ENCODE measurements at places on chromosomes 16 and 17. TPM values are rescaled to one million over a fixed set of nuclear protein-coding genes. Genes with fewer than 3 reads are reported as not detected.

The PDP2 gene
- total RNA-seq, result 30.7 TPM

The KRTAP9-4 gene
- not detected for total RNA-seq

The GAST gene
- total RNA-seq, result not detected

The MIF4GD gene
- total RNA-seq, result 60.3 TPM

The HOXB7 gene
- 1.7 TPM for total RNA-seq

The SEPHS2 gene
- total RNA-seq, result 57.8 TPM

The EFNB3 gene
- total RNA-seq, result not detected

The SLC5A10 gene
- total RNA-seq, result not detected

The TAT gene
- total RNA-seq, result not detected

- DNase-seq, result no peak
- no peaks in the 10 kb centered on the region for H3K36me3 ChIP-seq
- H3K4me1 ChIP-seq, result peaks cover 6% of the 10 kb centered on the region
- no peak overlapping the region for H3K4me3 ChIP-seq
Observed at GRCh38 chr17:50565402-50566350, 5.2 kb downstream of the CACNA1G start.

GRCh38 chr17:20991276-20992037 is 51.4 kb downstream of the USP22 start:
- no peaks in the 10 kb centered on the region for H3K27me3 ChIP-seq
- DNase-seq, result no peak
- H3K27ac ChIP-seq, result no peak overlapping the region
- no peaks in the 10 kb centered on the region for H3K36me3 ChIP-seq
- H3K4me3 ChIP-seq, result no peak overlapping the region

DNA sequence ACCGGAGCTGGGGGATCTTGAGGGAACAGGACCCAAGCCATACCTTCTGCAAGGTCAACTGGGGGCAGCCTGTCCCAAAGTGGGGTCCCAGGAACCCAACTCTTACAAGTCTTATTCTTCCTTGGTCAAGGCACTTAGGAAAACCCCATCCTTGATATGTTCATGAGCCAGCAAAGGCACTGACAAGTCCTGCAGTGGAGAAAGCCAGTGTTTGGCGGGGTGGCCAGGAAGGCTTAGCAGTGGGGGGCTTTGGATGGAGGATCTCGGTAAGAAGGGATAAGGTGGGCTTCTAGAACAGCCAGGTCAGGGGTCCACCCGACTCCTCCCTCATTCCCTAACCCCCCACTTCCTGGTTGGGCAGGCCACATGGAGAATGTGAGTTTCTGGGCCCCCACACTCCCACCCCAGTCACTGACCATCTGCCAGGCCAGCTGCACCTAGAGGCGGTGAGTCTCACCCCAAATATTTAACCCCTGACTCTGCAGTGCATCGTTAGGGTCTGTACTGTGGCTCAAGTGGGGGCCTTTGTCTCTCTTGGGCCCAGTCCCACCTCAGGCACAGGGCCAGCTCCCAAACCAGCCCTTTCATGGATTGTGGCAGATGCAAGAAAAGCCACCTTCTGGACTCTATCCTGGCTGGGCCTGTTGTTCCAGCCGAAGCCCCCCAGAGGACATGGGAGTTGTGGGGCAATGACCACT is 22.3 kb downstream of the PPL start:
- no peaks in the 10 kb centered on the region for H3K4me1 ChIP-seq
- no peaks in the 10 kb centered on the region for H3K27me3 ChIP-seq

- H3K4me1 ChIP-seq, result no peaks in the 10 kb centered on the region
- H3K27me3 ChIP-seq, result no peaks in the 10 kb centered on the region
- H3K36me3 ChIP-seq, result no peaks in the 10 kb centered on the region
- no peak overlapping the region for H3K4me3 ChIP-seq
Observed at GRCh38 chr17:12768255-12768654, 21.0 kb upstream of the ARHGAP44 start.

DNA sequence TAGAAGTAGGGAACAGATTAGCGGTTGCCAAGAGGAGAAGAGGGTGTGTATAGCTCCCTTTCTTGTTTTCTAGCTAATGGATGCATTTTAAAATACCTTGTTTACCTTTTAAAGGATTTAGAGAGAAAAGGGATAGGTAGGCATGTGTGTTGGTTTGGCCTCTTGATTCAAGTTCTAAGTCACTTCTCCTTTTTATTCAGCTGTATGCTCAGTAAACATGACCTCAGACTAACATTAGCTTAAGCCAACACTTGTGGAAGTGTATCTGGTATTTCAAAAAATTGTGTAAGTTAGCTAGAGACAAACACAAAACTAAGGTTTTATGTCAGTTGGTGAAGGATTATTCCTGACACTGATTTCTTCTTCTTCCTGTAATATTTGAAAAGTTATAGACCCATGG is 204.1 kb upstream of the NOG start:
- H3K27me3 ChIP-seq, result peaks cover 1% of the 10 kb centered on the region
- no peaks in the 10 kb centered on the region for H3K4me1 ChIP-seq
- no peak overlapping the region for H3K4me3 ChIP-seq
- DNase-seq, result no peak

GRCh38 chr17:59410049-59410437 is 78.6 kb downstream of the YPEL2 start:
- H3K4me1 ChIP-seq, result peaks cover 9% of the 10 kb centered on the region

DNA sequence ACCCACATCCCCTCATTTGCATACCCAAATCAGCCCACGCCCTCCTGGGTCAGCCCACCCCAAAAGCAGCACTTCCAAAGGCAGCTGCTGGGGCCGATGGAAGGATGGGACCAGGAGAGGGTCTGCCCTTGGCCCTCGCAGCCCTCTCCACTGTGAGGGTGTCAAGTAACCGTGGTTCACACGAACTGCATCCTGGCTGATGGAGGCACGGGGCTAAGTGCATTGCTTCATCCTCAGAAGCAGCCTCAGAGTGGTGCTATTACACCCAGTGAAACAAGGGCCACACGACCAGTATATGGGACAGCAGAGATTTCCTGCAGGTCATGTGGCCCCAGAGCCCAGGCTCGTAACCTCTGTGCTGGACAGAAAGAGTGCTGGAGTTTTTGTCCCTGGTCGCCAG is 13.2 kb upstream of the ATP2A3 start:
- H3K27ac ChIP-seq, result no peak overlapping the region
- no peak for DNase-seq
- no peaks in the 10 kb centered on the region for H3K27me3 ChIP-seq

DNA sequence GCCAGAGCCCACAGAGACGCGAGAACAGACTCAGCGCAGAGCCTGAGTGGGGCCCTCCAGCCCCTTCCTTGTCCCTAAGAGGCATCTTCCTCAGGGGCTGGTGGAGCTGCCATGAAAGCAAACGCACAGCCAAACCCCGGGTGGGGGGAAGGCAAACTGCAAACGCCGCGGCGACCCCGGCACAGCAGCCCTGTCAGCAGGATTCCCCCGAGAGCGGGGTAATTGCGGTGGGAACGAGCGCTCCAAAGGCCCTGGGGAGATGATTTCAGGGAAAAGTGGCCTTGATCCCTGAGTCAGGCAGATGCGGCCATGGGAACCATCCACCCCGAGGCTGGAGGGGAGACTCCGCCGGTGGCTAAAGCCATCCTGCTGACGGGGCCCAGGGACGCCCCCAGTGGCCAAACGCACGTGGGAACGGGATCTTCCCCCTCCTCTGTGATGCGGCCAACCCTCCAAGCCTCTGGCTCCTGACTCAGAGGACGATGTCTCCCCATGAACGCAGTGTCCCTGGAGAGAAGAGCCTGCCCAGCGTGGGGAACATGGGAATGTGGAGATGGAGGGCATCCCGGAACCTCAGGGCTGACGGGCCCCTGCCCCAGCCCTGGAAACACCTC is 25.1 kb downstream of the SLC7A5 start:
- DNase-seq, result no peak
- H3K27ac ChIP-seq, result no peak overlapping the region
- no peaks in the 10 kb centered on the region for H3K27me3 ChIP-seq
- no peak overlapping the region for H3K4me3 ChIP-seq
- peaks cover 41% of the 10 kb centered on the region for H3K36me3 ChIP-seq

DNA sequence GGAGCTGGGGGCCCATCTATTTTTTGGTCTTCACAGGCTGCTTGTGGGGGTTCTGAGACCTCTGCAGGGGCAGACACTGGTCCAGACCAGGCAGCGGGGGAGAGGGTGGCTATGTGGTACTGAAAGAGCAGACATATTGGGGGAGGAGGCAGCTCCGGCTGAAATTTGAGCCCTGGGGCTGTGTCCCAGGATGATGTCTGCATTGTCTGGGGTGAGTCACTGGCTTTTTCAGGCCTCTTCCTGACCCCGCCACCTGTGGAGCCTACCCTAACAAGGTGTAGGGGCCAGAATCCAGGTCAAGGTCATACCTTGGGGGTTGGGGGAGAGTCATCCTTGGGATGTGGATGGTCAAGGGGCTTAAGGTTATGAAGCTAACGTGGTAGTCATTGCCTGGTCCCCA is 2.4 kb downstream of the CORO6 start:
- peaks cover 66% of the 10 kb centered on the region for H3K4me1 ChIP-seq
- no peak overlapping the region for H3K4me3 ChIP-seq
- no peak for DNase-seq
- peaks cover 3% of the 10 kb centered on the region for H3K36me3 ChIP-seq

DNA sequence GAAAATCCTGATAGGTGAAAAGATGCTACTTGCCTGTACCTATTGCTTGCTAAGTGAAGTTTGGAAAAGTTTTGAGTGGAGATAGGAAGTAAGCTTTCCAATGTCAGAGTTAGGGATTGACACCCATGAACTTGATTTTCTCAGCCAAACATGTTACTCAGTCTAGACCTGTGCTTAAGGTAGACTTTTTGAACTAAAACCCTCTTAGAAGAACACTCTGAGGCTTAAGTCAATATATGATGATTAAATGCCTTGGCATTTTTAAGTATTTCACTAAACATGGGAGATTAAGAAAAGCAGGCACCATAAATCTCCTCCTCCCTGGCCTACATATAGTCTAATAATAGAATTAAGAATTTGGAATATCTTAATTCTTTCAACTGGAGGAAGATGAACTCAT is 785.6 kb upstream of the SOX9 start:
- no peak overlapping the region for H3K4me3 ChIP-seq
- H3K4me1 ChIP-seq, result no peaks in the 10 kb centered on the region
- no peak overlapping the region for H3K27ac ChIP-seq
- no peak for DNase-seq
- H3K27me3 ChIP-seq, result no peaks in the 10 kb centered on the region

- H3K4me1 ChIP-seq, result no peaks in the 10 kb centered on the region
- DNase-seq, result no peak
- H3K4me3 ChIP-seq, result no peak overlapping the region
- H3K36me3 ChIP-seq, result no peaks in the 10 kb centered on the region
Observed at GRCh38 chr16:87048038-87048729, 269.0 kb downstream of the C16orf95 start.

GRCh38 chr17:58325289-58325726 is 3.3 kb downstream of the TSPOAP1 start:
- peak overlapping the region; percentile 26 for H3K27ac ChIP-seq
- H3K4me3 ChIP-seq, result no peak overlapping the region
- no peak for DNase-seq
- peaks cover 32% of the 10 kb centered on the region for H3K4me1 ChIP-seq
- H3K36me3 ChIP-seq, result peaks cover 52% of the 10 kb centered on the region
- no peaks in the 10 kb centered on the region for H3K27me3 ChIP-seq

- peak; percentile 50 for DNase-seq
- H3K4me1 ChIP-seq, result peaks cover 37% of the 10 kb centered on the region
Observed at GRCh38 chr17:58327363-58328194, 1.0 kb downstream of the TSPOAP1 start.

DNA sequence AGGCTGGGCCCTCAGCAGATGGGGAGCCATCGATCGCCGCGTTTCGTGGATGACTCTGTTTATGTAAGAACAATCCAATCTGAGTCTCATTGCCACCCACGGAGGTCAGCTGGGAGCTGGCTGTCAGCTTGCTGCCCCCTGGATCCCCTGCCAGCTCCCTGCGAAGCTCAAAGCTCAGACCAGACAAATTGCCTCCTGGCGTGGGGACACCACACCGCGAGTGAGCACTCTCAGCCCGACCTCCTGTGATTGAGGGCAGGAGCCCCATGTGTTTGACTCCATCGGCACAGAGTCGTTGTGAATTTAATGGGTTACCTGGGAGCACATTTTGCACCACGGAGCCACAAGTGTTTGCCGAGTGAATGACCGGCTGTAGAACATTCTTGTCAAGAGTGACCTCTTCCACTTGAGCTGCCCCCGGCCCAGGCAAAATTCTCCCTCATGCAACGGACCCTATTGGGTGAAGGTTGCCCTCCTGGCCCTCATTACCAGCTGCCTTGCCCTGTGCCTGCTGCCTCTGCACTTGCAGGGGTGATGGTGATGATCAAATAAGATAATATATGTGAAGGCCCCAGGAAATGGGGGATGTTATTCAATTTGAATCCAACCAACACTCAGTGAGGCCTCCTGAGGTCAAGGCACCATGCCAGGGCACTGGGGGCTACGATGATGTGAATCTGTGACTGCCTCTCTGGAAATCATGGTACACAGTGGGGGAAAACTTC is 7.6 kb upstream of the GFAP start:
- no peaks in the 10 kb centered on the region for H3K4me1 ChIP-seq
- no peak overlapping the region for H3K4me3 ChIP-seq
- no peak overlapping the region for H3K27ac ChIP-seq
- peaks cover 23% of the 10 kb centered on the region for H3K27me3 ChIP-seq
- DNase-seq, result no peak

GRCh38 chr17:56367366-56367765 is 214.1 kb downstream of the ANKFN1 start:
- no peaks in the 10 kb centered on the region for H3K36me3 ChIP-seq
- peaks cover 7% of the 10 kb centered on the region for H3K27me3 ChIP-seq
- H3K27ac ChIP-seq, result no peak overlapping the region
- H3K4me1 ChIP-seq, result no peaks in the 10 kb centered on the region

DNA sequence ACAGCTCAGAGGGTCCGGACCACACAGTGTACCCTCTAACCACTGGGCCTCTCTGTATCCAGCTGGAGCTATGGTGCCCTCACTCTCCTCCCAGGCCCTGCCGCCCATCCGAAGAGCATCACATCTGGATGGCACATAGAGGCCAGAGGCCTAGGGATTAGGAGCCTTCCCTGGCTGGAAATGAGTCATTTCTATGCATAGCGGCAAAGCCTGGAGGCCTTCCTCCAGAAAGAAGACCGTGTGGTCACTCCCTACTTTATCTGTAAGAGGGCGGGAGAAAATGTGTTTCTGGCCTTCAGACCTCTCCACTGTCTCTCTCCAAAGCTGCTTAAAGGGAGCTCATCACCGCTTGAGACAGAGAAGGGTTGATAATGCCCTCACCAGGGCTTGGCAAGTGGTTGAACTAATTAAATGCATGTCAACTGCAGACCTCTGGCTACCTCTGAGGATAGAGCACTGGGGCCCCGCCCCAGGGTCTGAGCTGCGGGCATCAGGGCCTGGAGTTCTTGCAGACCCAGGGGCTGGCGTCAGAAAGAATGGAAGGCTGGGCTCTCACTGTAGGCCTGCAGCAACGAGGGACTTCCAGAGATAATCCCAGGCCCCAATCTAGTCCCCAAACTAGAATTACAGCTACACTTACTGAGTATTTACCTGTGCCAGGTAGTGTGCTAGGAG is 122.2 kb downstream of the IRX5 start:
- H3K27ac ChIP-seq, result no peak overlapping the region
- H3K27me3 ChIP-seq, result peaks cover 22% of the 10 kb centered on the region
- no peak overlapping the region for H3K4me3 ChIP-seq
- no peaks in the 10 kb centered on the region for H3K4me1 ChIP-seq
- no peak for DNase-seq
- no peaks in the 10 kb centered on the region for H3K36me3 ChIP-seq
